Femur (tissue), 1 donor: ENCODE measurements at places on chromosomes 13 and 19.
A peak's percentile ranks its signal among the peaks of the same experiment; 100 is the strongest.

- DNase-seq = peak; percentile 64
Measured at GRCh38 chr19:49447485-49448431, 3.9 kb downstream of the PIH1D1 start.

DNA sequence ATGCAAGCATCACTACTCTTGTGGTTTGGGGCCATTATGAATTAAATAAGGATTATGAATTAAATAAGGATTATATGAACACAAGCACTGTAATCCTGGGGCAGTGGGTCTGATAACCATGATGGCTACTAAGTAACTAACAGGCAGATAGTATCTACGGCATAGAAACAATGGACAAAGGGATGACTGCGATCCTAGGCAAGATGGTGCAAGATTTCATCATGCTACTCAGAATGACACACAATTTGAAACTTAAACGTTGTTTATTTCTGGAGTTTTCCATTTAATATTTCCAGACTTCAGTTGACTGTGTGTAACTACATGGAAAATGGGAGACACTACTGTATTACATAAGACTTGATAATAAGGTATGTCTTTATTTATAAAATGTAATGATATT is 15.1 kb downstream of the KCNRG start:
- DNase-seq = no peak

- no peak for DNase-seq
Measured at GRCh38 chr19:7808108-7808507, 21.9 kb upstream of the EVI5L start.

DNA sequence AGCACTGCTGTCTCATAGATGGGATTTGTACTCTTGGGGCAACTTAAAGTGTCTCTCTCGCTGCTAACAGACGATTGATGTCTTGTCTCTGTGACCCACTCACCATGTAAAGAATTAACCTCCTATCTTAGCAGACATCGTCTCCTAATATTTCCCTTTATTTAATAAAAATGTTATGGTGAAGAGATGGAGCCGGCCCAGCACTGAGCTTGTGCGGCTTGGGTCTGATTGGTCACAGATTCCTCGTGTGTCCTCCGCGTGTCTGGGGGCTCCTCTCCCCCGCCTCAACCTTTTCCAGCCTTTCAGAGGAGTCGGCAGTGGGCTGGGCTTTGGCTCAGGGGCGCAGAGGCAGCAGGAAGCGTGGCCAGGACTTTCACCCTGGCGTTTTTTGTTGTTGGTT is 13.2 kb upstream of the CRTC1 start:
- no peak for DNase-seq

DNA sequence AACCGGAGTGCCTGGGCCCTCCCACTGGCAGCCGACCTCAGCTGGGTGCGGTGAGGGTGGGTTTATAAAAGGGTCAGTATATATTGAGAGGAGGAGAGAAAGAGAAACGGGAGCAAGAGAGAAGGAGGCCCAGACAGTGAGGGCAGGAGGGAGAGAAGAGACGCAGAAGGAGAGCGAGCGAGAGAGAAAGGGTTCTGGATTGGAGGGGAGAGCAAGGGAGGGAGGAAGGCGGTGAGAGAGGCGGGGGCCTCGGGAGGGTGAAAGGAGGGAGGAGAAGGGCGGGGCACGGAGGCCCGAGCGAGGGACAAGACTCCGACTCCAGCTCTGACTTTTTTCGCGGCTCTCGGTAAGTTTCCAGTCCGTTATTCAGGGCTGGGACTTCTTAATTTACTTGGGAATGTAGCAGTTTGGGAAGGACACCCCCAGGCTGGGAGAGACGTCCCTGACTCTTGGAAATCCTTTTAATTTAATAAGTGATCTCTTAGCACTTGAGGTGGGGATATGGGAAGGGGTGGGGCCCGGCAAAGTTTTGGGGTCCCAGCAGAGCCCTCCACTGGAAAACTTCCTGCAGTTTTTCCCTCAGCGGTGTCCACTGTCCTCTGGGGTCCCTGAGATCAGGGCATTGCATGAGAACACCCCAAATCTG is at the start of gene EMP3:
Gene EMP3, plus strand, starts transcription at position 288 of the 646 bp plus-strand sequence. CDS start 1,293 bp downstream, outside the sequence.
- DNase-seq = peak; percentile 95

- peak; percentile 91 for DNase-seq
Measured at GRCh38 chr19:17511724-17512573, 500 bp downstream of the PGLS start.

- DNase-seq = no peak
Measured at GRCh38 chr19:5144545-5145179, 175.7 kb downstream of the KDM4B start.

- DNase-seq = peak; percentile 38
Measured at GRCh38 chr19:30696514-30696913, 324.3 kb downstream of the ZNF536 start.

GRCh38 chr19:1254081-1254527 is 5.7 kb downstream of the MIDN start:
- no peak for DNase-seq

DNA sequence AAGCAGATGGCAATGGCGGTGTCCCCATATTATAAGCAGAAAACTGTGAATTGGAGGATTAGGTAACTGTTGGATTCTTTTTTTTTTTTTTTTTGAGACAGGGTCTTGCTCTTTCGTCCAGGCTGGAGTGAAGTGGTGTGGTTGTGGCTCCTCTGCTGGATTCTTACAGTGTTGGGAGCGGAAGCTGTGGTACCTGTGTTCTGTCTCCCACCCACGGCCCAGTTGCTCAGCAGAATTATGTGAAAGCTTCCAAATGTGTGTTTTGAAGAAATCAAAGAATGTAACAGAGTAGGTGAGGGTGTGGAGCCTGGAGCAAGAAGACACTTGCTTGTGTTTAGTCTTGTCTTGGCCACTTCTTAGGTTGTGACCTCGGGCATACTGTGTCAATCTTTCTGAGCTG is 295.6 kb downstream of the SHISA2 start:
- DNase-seq = no peak

- peak; percentile 63 for DNase-seq
Measured at GRCh38 chr19:16258440-16258903, 60.8 kb downstream of the AP1M1 start.

DNA sequence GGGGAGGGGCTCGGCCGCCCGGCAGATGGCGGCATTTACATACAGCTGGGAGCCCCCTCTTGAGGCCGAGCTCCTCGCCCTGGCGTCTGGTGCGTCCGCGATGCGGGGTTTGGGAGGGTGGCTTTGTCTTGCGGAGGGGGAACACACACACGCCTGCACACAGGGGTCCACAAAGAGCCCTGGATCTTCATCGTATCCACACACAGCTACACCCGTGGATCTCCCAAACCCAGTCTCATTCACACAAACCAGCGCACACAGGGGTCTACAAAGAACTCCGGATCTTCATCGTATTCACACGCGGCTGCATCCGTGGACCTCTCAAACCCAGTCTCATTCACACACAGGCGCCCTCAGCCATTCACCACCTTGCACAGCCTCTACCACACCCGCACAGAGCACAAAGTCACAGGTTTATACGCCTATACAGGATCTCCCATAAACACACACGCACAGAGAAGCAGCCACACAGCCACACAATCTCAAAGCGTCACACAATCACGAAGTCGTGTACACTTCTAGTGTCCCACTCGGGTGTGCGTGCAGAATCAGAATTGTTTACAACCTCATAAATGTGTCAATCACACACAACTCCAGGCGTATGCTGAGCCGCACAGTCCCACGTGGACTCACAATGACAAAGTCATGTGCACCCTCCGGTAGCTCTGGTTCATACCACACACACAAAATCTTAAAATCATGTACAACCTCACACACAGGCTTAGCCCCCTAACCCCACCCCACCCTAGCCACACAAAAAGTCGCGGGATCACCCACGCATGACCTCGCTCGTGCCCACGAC is 550 bp upstream of the DLL3 start:
- peak; percentile 60 for DNase-seq

GRCh38 chr13:70333752-70334151 is 225.5 kb upstream of the KLHL1 start:
- DNase-seq = no peak

DNA sequence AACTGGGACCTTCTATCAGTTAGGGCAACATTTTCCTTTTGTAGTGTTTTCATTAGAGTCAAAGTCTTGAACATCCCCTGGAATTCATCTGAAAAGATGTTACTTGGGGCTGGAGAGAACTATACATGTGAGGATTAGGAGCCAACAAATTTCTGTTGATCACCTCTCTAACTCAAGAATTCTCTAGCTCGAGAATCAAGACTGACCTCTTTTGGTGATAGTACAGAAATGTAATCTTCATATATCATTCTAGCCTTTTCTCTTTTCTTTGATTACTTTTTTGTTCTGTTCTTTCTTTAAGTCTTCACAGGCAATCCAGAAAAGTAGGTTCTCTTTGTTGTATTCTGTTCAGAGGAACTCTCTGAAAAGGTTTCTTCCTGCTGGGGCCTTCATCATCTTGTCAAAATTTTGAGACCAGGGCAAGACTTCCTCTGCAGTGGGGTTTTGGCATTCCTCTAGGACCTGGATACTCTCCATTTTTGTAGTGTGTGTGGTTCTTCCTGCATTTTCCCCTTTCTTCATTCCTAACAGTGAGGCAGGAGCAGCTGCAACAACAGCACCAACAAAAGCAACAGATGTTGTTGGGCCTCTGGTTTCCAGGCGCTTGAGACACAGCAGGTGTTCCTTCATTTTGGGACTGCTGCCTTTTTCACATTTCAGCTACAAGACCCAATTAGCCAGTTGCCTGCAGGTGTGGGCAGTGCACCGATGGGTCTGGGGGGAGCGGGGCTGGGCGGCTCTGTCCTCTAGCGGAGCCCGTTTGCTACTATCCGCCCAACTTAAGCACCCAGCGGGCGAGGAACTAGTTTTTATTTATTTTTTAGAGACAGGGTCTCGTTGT is 26.2 kb downstream of the ELF1 start:
- peak; percentile 33 for DNase-seq

DNA sequence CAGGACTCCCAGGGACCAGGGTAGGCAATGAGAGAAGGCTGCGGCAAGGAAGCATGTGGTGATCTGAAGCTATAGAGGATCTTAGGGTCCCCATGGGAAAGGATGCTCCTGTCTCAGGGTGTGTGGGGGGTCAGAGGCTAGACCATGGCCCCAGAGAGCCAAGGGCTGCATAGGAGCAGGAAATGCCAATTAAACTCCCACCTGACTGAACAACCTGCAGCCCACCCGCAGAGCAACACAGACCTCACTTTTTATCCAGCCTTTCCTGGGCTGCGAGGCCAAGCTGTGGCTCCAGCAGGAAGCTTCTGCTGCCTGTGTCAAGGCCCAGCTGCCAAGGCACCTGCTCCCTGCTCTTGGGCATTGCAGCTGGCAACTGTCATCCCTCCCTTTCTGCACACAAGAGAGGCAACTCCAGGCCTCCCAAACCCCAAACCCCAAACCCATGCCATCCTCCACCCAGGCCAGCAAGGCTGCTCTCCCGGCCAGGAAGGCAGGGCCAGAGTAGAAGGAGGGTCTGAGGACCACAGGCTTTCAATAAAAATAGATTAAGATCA is 290.1 kb downstream of the FOXO1 start:
- DNase-seq = peak; percentile 59

GRCh38 chr19:36196249-36196648 is 18.2 kb downstream of the ZNF565 start:
- DNase-seq = no peak

- no peak for DNase-seq
Measured at GRCh38 chr13:95698047-95698749, 21.3 kb downstream of the DNAJC3 start.

DNA sequence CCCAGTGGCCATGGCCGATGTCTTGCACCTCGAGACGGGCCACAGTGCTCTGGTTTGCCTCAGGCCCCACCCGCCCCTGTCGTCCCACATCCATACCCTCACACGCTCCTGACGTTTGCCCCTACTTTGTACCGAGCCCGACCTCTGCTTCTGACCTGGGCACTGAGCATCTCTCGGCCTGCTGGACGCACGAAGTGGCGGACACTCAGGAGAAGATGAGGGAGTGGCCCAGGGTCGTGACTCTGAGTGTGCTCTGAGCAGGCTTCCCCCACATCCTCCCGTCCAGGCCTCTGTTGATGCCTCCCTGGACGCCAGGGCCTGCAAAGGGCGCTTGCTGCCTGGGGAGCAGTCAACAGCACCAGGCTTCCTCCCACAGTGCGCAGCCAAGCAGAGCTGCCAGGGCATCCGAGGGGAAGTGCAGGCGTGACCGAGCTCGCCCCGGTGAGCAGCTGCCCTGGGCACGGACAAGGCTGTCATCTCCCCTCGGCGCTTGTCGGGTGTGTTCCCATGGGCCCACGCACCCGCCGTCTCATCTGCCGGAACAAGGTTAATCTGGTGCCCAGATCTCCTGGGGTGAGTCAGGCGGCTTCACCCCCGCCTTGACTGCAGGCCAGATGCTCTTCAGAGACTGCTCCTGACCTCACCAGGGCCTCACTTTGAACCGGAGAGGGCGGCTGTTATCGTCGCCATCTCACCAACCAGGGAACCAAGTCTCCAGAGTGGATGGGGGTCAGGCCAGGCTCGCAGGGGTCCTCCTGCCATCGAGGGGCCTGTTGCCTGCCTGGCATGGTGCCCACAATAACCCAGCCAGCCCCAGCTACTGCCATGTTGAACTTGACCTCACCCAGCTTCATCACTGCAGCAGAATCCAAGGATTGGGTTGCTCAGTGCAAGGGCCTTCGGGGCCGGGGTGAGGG is 27.2 kb downstream of the COMP start:
- DNase-seq = peak; percentile 39

DNA sequence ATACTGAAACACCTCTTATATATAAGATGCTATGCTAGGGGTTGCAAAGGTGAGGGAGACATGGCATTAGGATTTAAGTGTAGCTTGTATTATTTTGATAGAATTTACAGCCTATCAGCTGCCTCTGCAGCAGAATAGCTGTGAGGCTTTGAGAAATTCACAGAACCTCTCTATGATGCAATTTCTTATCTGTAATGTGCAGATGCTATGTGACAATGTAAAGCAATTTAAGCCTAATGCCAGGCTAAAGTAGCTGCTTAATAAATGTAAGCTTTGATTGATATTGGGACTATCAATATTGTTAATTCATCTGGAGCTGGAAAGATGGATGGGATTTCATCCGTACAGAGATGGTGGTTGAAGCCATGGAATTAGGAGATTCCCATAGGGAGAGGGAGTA is 1.6 kb downstream of the ADGRE3 start:
- no peak for DNase-seq
